ENCODE measurements at places on chromosomes 4 and X.

DNA sequence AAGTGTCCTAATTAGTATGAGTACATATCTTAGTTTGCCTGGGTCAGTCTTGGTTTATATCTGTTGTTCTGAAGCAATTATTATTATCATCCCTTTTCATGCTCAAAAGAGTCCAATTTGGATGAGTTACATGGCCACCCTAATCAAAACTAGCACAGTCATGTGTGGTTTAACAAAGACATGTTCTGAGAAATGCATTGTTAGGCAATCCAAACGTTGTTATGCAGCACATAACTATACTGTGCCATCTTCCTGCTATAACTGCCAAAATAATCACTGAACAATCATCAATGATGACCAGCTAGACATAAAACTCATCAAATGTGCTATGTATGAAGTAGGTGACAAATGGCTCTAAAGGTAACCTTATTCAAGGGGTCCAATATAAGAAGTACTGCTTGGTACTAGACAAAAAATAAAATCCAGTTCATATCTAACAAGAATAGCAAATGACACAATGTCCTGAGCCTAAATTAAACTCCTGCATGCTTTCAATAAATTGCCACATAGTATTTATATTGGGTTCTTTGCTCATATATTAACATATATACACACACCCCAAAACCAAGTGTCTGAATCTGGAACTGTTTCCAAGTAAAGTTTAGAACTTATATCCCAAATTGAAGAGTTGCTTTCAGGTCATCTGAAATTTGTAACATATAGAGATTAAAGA, 41.9 kb downstream of the CNOT6L start:
- DNase-seq = no peak

- DNase-seq = no peak
Observed at GRCh38 chr4:54229631-54230483, 764 bp downstream of the PDGFRA start.

DNA sequence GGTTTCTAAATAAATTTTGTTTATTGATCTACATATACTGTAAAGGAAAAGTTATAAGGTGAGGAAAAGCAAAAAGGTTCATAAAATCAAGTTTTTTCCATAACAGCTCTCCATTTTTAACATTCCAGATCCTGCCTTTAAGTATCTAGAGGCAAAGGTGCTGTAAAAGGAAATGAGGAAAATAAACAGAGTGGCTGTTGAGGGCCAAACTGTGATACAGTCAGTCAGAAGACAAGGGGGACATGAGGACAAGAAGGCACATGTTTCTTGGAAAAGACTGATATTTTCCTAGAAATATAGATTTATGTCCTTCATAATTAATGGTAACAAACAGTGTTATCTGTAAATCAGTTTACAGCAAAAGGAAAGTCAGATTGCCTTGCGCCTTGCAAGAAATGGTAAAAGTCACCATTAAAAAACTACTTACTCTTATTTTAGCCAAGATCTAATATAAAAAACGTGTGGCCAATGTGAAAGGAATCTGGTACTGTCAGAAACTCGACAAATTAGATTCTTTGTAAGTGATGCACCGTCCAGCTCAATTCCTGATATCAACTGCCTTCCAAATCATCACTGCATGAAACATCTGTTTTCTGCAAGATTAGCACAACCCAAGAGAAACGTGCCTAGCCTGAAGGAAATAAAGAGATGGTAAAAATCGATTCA, 34.0 kb upstream of the VEGFD start:
- DNase-seq = no peak

GRCh38 chr4:53586121-53586816, 5.0 kb downstream of the LNX1 start:
- peak; percentile 77 for DNase-seq

DNA sequence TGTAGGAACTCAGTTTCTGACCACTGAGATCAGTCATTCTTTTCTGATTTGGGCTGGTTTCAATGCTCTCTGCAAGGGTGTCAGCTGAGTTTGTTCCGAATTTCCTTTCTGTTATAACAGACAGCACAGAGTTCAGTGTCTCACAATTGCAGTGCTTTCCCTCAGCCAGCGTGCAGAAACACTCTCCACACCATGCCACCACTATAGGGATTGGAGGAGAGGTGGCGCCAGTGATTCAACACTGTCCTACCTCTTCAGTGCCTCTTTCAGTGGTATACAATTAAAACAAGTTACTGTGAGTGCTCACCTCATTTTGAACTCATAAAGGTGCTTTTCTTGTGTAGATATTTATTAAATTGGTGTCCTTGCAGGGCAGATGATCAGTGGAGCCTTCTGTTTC, 413.2 kb upstream of the CXorf51B start:
- DNase-seq = no peak

All from myocyte (in vitro differentiated cells).